ENCODE measurements at places on chromosomes 5 and 9.

DNA sequence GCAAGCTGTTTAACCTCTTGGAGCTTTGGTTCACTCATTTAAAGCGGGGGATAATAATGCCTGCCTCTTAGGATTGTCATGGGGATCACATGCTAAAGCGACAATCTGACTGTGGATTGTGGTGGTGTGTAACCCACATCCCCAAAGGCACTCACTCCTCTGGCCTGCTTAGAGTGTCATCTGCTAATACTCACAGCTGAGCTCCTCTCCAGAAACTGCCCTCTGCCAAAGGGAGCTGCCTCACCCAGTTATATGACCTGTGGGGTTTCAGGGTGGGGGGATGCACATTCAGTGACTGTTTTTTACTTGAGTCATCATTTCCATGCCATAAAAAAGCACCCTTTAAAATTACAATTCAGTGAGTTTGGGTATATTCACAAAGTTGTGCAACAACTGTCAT, 110.0 kb upstream of the SPOCK1 start:
- no peak for DNase-seq

DNA sequence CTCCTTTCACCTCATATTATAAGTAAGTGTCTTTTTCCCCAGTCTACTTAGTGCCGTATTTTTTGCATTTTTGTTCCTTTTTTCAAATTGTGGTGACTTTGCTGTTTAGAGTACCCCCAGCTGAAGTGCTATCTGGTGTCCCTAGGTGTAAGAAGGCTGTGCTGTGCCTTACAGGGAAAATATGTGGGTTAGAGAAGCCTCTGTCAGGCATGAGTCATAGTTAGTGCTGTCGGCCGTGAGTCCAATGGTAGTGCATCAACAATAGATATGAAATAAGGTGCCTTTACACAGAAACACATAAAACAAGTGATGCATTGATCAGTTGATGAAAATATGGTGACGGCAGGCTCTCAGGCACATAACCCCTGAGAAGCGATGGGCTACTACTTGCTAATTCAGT, 20.1 kb downstream of the SYK start:
- DNase-seq: no peak

DNA sequence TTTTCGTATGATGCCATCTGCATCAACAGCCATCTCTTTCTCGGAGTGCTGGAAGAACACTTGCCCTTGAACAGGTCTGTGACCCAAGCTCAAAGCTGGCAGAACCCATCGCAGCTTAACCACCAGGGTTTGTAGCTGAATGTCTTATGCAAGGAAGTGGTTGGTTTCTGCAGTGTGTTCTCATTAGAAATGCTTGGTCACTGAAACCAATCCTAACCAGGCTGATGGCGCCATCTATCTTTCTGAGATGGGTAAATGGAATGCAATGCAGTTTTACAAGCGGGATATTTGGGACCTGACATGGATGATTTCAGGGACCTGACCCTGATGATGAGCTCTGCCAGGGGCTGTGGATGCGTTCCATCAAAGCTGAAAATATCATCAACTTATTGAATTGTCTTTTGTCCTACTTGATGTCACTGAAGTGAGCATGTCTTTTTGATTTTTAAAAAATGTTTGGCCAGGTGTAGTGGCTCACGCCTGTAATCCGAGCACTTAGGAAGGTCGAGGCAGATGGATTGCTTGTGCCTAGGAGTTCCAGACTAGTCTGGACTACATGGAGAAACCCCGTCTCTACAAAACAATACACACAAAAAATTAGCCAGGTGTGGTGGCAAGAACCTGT, 28.7 kb downstream of the DMRT3 start:
- no peak for DNase-seq

GRCh38 chr9:93572636-93573515, 3.5 kb upstream of the PHF2 start:
- no peak for DNase-seq

DNA sequence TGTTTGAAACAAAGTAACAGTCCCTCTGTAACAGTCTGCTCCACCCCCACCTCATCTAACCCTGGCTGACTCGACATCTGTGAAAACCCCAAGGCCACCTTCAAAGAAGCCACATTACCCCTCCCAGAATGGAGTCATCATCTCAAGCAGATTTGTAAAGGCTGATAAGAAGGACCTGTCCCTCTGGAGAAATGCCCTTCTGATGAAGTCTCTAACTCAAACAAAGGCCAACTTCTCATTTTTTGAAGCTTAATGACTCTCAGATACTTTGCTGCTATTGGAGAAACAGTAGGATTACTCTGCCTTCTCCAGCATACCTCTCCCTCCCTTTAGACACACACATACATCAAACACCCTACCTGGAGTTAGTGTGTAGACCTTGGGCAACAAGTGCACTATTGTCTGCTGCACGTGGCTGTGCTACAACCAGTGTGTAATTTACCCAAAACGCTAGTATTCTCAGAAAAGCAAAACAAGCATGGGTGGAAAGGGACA, 5.3 kb upstream of the SUSD1 start:
- DNase-seq: no peak

- no peak for DNase-seq
Measured at GRCh38 chr5:59621477-59621876, 272.0 kb downstream of the PDE4D start.

- no peak for DNase-seq
Measured at GRCh38 chr9:117882171-117882570, 178.0 kb downstream of the TLR4 start.

DNA sequence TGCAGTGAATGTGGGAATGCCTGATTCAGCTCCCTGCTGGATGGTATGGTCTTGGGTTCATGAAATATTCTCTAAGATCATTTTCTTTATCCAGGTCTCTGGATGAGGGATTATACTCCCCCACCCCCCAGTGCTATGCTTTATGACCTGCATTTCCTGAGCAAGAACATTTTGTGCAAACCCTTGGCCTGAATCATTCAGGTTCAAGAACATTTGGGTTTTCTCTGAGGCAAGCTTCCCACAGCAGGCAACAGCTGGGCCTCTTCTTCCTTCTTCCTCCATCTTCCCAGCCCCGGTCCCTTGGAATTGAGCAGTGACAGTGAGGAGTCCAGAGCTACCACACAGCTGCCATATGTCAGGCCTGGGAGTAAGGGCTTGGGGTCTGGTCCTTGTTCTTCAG, 58.6 kb upstream of the TNFSF15 start:
- DNase-seq: no peak

DNA sequence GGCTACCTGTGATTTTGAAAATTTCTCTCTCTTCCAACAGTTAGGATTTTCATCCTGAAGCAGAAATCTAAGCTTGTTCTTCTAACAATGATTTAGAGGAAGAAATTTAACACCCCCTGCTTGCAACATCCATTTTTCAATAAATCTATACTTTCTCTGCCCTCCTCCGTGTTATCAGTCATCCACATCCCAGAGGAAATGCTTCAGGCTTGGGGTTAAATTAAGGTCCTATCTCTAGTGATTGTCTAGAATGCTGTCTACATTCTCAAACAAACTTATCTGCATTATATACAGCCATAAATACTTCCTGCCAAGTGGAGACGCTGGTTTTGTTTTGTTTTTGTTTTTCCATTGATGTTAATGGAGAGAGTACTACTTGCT, 371.0 kb downstream of the CSNK1G3 start:
- DNase-seq: no peak

DNA sequence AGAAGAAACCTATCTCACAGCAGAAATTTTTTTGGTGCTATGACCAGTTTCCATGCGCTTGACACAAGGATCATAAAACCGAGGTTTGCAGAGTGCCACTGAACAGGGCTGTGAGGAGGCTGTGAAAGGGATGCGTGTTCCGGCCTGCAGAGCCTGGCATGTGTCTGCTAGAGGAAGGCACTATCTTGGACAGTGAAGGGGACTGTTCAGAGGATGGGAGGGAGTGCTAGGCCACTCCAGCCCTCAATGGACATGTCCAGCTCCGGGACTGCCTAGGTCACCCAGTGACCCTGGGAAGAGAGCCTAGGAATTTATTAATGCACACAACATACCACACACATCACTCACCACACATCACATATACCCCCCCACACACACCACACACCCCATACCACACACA, 275.9 kb downstream of the GADD45G start:
- no peak for DNase-seq

DNA sequence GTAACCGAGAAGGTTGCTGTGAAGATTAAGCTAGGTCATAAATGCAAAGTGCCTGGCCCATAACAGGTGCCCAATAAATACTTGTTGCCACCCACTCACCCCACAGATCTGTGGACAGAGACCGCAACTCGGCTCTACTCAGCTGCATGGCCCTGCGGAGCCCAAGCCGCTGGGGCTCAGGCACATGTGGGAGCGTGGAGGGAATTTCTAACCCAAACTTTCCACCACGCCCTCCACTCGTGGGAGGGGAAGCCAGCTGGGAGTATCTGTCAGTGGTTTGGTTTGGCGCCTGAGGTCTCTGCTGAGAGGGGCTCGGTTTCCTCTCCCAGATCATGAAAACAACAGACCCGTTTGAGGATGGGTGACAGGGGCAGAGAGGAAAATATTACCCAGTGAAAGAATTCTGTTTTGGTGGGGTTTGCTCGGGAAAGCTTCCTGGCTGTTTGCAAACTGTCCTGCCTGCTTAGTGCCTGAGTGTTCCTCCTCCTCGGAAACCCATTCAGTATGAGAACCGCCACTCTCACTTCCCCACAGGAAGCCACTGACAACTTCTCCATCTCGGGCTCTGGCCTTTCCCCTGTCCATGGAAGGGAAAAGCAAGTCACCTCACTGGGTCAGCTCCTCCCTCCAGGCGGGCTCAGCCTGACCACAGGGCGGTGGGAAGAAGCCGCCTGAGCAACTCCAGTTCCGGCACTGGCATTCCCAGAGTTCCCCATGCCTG, 60.1 kb downstream of the RGS3 start:
- DNase-seq: no peak

DNA sequence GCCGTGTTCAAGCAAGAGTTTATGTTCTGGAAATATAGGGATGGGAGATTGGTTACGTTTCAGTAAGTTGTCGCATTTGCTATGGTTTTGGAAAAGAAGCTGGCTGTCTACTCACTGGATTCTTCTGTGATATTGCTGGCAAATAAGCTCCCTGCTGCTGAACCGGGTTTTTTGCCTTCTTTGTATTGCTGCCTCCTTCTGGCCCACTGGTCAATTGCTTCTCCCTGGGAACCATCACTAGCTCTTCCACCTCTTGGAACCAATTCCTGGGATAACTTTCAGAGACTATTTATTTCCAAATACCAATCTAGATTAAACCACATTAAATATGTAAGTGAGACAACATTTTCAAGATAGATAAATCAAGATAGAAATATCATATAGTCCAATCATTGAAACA, 43.0 kb downstream of the NUDT12 start:
- no peak for DNase-seq

GRCh38 chr5:151239237-151239861, 13.6 kb upstream of the GM2A start:
- no peak for DNase-seq

GRCh38 chr9:131447600-131447999, 53.7 kb downstream of the PRRC2B start:
- no peak for DNase-seq

- no peak for DNase-seq
Measured at GRCh38 chr9:31683116-31683515, 701.3 kb upstream of the ACO1 start.

GRCh38 chr5:11459716-11460115, 444.5 kb downstream of the CTNND2 start:
- DNase-seq: no peak

GRCh38 chr5:17763301-17763700, 129.0 kb downstream of the TAF11L14 start:
- no peak for DNase-seq

DNA sequence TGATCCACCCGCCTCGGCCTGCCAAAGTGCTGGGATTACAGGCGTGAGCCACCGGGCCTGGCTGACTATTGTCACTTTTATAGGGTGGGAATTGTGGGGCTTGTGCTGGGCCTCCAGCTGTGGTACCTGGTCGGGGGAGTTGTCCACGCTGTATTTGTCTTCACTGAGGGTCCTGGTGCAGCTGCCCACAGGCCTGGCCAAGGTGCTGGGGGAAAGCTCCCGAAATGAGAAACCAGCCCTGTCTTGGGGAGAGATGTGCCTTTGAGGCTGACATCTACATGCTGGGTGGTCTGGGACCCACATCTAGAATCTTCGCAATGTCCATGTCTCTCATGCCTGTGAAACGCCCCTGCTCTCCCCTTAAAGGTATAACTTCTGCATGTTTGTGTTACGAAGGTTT, 2.6 kb downstream of the EXOC3 start:
- DNase-seq: no peak

DNA sequence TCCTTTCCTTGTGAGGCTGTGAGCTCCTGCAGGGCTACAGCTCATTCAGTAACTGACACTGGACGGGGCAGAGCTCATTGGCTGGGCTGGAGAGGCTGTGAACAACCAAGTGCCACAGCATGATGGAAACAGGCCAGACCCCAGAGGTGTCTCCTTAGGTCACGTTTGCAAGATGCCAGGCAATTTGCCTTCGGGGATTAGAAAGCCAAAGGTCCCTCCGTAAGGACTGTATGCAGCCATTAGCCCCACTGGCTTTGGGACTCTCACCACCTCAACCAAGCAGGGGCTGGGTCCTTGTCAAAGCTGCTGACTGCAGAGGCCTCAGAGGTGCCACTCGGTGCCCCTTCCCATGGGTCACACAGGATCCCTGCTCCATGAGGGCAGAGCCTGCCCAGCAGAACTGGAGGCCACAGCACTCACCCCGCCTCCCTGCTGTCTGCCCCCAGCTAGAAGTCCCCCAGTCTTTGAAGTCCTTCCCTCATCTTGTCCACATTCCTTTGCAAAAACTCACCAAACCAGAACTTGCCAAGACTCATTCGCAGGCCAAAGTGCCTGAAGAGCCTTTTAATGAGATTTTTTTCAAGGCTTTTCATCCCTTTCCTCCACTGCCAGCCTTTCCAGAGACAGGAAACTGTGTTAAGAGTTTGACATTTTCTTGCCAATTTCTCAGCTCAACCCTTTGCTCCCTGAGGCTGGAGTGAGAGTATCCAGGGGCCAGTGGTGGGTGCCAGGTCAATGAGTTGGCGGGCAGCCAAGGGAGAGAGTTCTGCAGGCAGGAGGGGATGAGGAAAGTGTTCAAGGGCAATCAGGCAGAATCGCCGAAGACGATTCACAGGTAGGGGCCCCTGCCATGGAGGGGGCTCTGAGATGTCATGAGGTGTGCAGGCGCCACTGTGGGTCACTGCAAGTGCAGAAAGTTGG, 39.7 kb upstream of the SLC25A51 start:
- no peak for DNase-seq

- DNase-seq: no peak
Measured at GRCh38 chr9:107158321-107158720, 124.8 kb upstream of the RAD23B start.

- DNase-seq: no peak
Measured at GRCh38 chr5:36536616-36537005, 69.8 kb upstream of the SLC1A3 start.

Measured in T follicular helper cell (primary cell).